Activated CD8-positive, alpha-beta memory T cell treated with anti-CD3 and anti-CD28 coated beads for 1 hour (primary cell): ENCODE measurements at places on chromosomes 7 and 10.

DNA sequence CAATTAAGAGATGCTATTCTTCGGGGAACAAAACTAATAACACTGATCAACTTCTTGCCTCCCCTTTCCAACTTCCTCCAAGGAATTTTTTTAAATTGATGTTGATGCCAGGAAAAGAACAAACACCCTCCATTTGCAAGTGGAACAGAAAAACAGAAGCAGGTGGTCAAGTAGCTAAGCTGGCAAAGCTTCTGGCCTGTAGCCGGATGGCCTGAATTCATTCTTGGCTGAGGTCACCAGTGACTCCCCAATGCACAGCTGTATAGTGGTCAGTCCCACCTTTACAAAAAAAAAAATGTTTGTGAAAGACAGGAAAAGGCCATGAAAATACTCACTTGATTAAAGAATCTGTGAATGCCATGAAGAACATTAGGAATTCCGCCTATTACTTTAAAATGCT is 39.1 kb downstream of the DOCK4 start:
- no peak for DNase-seq

DNA sequence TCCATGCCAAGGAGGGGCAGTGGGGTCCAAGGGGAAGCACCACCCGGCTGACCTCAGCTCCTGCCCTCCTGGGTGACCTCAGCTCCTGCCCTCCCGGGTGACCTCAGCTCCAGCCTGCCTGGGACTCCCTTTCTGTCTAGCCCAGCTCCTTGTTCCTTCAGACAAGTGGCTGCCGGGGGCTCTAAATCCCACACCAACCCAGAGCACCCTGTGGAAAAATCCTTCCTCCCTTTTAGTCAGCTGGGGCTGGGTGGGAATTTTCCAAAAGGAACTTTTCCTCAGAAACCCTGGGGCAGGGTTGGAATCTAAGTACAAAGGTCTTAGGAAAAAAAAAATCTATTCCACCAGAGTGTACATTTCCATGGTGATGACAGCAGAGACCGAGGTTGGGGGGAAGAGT is 36.3 kb downstream of the AKR1B1 start:
- no peak for DNase-seq

DNA sequence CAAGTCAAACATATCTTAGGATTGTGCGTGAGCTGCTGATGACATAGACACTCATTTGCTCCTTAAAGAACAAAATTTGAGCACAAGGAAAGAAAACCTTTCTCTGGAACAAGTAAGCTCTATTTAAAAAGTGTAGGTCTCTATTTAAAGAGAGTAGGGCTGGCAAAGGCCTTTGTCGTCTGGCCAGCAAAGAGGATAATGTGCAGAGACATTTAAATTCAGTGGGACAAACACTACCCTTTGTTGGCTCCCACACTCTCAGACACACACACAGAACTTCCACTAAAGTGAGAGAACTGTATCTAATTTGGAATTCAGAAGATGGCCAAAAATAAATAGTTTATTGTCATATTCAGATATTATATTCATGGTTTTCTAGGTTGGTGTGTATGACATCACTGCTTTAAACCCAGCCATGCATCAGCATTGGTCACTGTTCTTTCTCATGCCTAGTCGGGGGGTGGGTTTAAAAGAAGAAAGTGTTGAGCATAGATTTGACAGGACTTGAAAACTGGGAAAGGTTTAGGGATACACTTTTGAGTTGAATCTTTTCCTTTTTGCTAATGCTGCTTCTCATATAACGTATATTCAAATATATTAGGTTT is 49.5 kb upstream of the HDAC9 start:
- DNase-seq: no peak

DNA sequence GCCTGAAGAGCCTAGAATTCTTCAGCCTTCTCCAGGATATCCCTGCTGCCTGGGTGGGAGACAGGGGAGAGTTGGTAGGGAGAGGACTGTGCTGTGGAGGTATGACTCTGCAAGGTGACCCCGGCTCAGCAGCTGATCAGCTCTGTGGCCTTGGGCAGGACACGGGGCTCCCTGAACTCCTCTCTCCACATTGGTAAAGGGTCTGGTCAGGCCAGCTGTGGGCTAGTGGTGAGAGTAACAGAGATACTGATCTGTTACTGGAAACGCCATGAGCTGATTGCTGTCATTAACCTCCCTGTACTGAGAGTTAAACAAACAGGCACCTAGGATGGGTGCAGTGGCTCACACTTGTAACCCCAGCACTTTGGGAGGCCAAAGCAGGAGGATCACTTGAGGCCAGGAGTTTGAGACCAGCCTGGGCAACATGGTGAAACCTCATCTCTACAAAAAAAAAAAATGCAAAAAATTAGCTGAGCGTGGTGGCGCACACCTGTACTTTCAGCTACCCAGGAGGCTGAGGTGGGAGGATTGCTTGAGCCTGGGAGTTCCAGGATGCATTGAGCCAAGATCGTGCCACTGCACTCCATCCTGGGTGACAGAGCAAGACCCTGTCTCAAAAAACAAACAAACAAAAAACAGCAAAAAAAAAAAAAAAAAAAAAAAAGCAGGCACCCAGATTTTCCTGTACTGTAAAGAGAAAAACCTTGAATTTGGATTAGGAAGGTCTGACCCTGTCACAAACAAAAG is 151.5 kb downstream of the CUX1 start:
- no peak for DNase-seq

- DNase-seq: no peak
Observed at GRCh38 chr10:83302623-83303022, 836.7 kb upstream of the GHITM start.

DNA sequence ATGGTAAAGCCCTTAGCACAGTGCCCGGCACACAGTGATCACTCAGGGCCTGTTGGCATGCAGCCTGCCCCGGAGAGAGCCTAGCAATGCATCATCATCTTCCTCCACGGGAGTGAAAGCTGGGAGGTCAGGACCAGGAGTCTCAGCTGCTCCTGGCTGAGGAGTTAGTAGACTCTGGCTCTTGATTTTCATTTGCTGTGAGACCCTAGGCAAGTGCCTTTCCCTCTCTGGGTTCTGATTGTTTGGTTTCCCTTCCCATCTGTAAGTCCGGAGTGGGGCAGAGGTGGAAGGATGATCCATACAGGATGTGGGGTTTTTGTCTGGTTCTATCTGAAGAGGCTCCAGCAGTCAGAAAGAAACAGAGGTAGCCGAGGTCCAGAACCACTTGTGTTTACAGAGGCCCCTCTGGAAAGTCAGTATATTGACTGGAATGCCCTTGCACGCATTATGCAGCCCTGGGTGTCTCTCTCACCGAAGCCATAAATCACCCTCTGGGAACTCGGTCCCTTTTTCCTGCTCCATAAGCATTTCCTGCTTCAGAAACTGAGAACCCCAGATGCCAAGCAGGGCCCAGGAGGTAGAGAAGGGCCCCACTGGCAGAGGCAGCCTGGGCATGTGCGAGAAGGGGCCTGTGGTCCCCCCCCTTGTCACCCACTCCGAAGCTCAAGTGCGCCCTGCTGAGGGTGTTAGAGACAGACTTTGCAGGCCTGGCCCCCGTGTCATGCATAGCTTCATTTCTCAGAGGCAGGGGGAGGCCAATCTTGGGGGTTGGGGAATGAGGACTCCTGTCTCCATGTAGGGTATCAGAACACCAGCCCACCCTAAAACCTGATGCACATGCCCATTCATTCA is 8.5 kb downstream of the UNC5B start:
- DNase-seq: no peak

DNA sequence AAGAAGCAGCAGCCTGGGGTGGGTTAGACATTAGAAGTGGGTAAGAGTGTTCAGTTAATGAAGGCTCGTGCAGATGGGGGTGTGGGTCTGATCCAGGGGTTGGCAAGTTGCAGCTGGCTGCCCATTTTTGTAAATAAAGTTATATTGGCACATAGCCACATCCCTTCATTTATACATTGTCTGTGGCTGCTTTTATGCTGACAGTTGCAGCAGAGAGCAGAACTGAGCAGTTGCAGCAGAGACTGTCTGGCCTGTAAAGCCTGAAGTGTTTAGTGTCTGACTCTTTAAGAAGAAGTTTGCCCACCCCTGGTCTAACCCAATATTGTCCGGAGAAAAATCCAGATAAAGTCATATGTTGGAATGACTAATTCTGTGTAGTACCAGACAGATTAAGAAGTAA is 38.1 kb downstream of the GLRX3 start:
- DNase-seq: no peak

DNA sequence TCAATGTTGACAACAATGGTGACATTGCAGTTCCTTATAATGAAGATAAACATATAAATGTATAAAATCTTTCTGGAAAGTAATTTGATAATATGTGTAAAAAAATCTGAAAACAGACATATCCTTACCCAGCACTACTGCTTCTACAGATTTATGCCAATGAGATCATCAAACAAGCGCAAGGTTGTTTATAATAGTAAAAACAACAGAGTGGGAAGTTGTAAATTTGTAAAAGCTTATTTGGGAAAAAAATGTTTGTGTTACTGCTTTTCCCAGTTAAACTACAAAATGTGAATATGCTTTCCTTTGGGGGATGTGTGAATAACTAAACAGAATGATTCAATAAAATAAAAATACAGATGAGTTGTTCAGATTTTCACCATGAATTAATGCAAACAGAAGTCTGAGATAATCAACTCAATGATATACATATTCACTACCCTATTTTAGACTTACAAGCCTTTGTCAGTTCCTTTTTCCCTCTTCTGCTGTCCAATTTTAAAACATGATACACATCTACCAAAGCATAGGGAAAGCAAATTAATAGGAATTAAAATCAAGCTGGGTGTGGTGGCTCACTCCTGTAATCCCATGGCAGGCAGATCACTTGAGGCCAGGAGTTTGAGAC is 82.1 kb downstream of the USP6NL start:
- DNase-seq: no peak

DNA sequence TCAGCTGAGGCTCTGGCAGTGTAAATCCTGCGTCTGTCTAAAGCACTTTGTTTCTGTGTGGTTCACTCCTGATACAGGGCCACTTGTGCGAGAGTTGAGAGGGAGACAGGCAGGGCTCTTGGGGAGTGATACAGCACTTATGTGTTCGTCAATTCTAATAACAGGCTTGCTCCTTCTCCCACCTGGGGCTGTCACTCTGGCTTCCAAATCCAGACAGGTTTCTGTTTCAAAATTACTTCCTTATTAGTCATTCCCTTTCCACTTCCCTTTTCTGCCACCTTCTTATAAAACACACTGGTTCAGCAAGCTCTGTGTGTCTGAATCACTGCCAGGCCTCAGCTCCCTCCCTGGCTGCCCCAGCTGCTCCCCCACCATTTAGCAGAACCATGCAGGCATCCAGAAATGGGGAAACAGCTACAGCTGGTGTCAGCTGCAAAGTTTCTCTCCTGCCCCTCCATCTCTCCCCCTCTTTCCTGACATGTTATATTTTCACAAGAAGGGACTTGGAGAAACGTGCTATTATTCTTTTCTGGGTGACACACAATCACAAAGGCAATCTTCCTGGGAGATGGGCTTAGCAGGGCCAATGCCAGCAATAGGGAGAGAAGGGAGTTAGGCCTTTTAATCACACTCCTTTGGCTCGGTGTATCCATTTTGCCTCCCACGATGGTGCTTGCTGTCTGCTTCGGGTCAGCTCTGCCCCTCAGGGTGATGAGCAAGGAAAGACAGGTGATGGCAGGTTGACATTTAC is 58.4 kb upstream of the ZNRF2 start:
- no peak for DNase-seq

DNA sequence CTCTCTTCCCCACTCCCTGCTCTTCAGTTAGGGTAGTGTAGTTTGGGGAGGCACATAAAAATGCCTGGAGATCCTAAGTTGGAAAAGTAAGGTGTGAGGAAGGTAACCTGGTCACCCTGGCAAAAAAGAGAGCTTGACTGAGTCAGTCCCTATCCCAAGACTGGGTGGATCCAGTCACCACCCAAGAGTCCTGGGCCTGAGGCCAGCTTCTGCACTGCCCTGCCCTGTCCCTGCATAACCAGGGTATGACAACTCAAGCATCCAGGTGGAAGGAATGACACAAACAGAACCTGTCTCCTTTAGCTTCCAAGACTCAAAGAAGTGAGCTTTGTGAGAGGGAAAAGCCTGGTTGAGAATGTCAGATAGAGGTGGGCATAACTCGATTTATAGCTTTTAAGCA is 26.9 kb upstream of the SORBS1 start:
- DNase-seq: no peak

GRCh38 chr7:24874791-24875190 is 105.2 kb downstream of the OSBPL3 start:
- DNase-seq: no peak

GRCh38 chr7:134188311-134188710 is 61.2 kb downstream of the LRGUK start:
- no peak for DNase-seq

GRCh38 chr7:75055830-75056772 is 17.5 kb downstream of the RCC1L start:
- DNase-seq: no peak

DNA sequence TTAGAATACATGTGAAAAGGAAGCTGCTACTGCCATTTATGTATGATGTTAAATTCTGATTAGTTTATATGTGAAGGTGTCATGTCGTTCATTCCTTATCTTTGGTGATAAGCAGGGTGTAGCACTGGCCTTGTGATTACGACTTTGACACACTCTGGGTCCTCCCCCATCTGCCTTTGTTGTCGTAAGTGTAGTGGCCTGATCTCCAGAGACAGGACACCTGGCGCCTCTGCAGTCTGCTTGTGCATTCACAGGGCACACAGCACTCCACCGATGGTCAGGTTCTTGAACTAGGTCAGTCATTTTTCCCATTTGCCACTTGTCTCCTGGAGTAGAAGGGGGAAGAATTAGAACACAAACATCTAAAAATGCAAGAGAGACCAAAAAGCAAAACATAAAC is 186.0 kb downstream of the PRKCQ start:
- no peak for DNase-seq

DNA sequence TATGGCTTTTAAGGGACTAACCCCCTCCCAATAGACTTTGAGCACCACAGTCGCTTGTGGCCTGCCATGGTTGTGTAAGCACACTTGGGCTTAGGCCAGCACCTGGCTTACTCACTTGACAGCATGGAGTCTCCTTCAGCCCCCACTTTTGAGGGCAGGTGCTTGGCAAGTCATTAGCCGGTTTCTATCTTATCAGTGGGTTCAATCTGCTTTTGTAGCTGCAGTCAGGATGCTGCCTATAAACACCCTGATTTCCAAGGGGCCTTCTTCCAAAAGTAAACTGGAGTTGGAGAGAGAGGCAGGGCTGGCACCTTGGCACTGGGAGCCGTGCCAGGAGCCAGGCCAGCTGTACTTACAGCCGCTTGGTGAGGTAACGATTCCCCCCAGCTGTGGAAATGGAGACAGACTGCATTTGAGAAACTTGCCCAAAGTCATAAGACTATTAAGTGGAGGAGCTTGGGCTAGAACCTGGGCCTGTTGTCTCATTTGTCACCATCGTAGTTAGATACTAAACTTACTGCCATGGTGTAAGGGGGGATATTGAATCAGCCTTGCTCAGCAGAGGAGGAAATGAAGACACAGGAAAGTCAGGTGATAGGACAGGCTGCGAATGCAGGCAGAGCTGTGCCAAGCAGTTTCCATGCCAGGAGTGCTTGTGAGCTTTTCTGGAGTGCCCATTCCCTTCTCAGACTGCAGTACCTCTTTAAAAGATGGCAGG is 92.2 kb upstream of the EFCAB10 start:
- no peak for DNase-seq

GRCh38 chr10:8221451-8221850 is 167.0 kb downstream of the GATA3 start:
- no peak for DNase-seq

- no peak for DNase-seq
Observed at GRCh38 chr7:89223900-89224395, 428.4 kb upstream of the TEX47 start.

GRCh38 chr10:49070701-49071100 is 44.6 kb downstream of the VSTM4 start:
- no peak for DNase-seq

GRCh38 chr7:103811290-103811689 is 178.2 kb downstream of the RELN start:
- no peak for DNase-seq
